ENCODE measurements at places on chromosomes 3 and 15.

- DNase-seq: no peak
Observed at GRCh38 chr3:69784954-69785514, 45.8 kb downstream of the MITF start.

GRCh38 chr3:168722091-168722490, 626.4 kb upstream of the GOLIM4 start:
- no peak for DNase-seq

- no peak for DNase-seq
Observed at GRCh38 chr15:29170521-29170920, 99.1 kb downstream of the NSMCE3 start.

DNA sequence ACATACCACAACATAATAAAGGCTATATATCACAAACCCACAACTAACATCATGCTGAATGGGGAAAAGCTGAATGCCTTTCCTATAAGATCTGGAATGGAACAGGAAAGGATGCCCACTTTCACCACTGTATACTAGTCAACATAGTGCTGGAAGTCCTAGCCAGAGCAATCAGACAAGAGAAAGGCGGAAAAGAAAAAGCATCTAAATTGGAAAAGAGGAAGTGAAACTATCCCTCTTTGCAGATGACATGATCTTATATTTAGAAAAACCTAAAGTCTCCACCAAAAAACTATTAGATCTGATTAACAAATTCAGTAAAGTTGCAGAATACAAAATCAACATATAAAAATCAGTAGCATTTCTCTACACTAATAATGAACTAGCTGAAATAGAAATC, 14.6 kb upstream of the PIK3CA start:
- DNase-seq: no peak

DNA sequence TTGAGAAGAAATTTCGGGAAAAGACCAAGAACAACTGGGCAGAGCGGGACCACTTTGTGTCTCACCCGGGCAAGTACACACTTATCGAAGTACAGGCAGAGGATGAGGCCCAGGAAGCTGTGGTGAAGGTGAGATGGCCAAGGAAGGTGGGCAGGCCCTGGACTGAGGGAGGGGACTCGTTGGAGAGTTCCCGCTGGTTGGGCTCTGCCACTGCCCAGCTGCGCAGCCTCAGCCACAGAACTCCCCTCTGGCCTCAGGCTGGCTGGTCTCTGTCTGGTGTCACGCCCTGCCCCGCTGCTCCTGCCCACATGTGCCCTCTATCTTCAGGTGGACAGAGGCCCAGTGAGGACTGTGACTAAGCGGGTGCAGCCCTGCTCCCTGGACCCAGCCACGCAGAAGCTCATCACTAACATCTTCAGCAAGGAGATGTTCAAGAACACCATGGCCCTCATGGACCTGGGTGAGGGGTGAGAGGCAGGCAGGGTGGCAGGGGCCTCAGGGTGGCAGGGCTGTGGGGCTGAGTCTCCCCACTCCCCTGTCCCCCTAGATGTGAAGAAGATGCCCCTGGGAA, 2.4 kb downstream of the PARP3 start:
- no peak for DNase-seq

DNA sequence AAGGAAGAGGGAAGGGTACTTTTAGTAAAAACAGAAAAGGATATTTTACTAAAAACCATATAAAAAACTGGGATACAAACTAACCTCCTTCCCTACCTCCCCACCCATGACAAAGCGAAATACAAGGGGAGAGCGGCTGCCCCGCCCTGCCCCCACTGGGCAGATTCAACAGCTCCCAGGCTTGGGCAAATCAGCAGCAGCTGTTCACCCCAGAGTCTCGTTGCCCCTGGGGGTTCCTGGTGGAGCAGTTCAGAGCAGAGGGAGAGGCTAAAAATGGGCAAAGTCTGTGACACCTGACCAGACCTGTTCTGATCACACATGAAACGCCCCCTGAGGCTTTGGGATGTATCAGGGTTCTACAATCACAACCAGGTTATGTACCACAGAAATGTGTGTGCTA, 2.5 kb upstream of the ETFA start:
- no peak for DNase-seq

DNA sequence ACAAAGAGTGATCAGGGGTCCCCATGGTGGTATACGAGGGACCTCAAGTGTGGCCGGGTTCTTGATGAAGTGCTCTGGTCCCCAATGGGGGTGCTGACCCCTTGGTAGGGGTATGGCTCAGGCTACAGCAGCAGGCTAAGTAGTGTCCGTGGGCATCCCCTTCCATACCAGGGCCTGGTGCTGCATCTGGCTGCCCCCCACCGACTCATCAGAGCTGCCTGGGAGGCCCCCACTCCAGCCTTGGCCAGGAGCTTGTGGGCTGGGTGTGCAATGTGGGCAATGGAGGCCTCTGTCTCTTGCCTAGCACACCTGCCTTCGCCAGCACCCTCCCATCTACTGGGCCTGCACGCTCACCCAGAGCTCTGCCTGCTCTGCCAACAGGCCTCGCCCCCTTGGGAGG, 59.0 kb upstream of the SEC13 start:
- no peak for DNase-seq

- DNase-seq: no peak
Observed at GRCh38 chr3:60542995-60543394, 708.3 kb downstream of the FHIT start.

- DNase-seq: no peak
Observed at GRCh38 chr3:169509359-169509758, 154.2 kb downstream of the MECOM start.

DNA sequence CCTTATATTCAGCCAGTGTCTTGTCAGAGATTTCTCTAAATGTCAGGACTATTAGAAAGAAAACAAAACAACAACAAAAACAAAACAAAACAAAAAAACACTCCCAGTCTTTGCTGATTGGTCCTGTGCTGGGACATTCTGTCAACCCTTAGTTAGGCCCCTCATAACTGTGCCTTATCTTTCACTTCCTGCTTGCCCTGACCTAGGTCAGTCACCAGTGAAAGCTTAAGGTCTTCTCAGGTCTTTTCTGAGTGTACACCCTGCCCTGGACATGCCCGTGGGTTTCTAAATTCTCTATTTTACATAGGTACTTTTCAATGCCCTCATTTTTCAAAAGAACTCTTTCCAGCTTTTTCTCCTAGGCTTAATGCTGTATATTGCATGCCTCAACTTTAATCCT, 454.1 kb downstream of the GRM7 start:
- DNase-seq: no peak

GRCh38 chr3:109973733-109974132, 636.4 kb upstream of the DPPA4 start:
- no peak for DNase-seq

- DNase-seq: no peak
Observed at GRCh38 chr15:76347482-76348055, 11.0 kb downstream of the ISL2 start.
